ENCODE measurements at places on chromosomes 2 and 18.
A peak's percentile ranks its signal among the peaks of the same experiment; 100 is the strongest.

GRCh38 chr18:55779691-55780585 is 191.9 kb upstream of the TCF4 start:
- peak; percentile 30 for DNase-seq

DNA sequence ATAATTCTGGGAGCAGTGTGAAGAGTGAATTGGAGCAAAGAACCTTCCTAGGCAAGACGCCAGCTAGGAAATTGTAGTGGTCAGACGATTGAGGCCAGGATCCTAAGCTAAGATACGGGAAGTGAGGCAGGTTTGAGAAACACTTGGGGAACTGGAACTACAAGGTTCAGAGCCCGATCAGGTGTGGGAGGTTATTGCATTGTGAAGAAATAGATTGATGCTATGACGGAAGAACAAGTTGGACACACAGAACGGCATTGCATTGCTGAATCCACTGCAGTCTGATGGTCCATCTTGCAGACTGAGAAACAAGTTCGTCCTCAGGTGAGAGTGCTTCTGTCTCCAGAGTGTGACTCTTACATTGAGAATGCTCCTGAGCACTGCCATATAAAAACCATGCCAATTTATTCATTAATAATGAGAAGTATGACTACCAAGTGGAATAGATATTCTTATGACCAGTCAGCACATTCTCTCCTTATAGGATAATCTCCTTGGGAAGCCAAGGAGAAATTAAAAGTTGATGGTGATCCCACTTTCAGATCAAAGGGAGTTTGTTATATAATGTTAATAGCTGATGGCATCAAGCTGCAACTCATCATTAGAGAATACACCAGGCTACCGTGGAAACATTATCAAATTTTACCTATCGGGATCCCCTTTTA is 30.9 kb downstream of the ANTXR1 start:
- no peak for DNase-seq

DNA sequence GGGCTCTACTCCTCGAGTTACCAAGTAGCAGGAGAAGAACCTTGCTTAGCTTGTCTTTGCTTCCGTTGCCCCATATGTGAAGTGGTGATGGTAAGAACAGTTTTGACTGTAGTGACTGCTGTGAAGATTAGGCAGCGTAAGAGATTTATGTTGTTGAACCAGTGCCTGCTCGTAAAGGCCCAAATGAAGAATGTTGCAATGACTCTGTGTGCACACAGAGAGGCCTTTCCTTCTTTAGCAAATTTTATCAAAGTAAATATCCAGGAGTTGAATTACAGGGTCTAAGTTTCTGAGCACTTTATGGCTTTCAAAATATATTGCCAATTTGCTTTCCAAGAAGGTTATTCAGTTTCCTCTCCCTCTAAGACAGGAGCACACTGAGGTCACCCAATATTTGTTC is 14.5 kb downstream of the NTSR2 start:
- DNase-seq: no peak

DNA sequence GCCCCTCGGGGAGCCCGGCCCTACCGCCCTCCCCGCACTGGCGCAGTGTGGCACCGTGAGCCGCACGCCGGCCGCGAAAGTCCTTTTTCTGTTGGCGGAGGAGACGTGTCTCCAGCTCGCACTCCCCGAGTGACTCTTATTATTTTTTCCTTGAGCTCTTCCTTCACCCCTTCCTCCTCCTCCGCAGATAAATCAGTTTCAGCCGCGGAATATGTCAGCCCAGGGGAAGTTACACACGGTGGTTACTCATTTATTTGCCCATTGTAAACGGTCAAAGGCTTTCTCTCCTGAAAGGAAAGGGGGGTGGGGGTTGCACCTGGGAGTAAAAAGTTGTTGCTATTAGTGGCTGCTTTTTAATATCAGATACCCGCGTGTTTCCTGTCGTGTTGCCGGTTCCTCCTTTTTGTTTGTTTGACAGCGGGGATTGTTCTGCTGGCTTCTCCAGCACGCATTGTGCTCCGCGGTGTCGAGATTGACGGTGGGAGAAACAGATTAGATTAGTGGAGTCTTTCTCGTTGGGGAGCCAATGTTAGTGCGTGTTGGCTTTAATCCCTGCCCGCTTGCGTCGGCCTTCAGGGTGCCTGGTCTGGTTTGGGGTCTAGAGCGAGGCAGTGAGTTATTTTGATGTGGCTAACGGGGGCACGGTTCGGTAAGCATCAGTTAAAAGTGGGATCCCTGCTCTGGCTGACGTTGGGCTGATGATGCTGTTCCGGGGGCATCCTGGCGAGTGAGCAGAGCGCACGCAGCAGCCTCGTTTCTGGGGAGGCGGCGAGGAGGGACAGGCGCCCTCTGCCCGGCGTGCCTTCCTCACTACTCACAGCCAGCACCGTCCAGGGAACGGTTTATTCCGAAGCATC is 1.6 kb downstream of the CRIM1 start:
- no peak for DNase-seq

- DNase-seq: no peak
Observed at GRCh38 chr2:126449677-126450076, 206.3 kb upstream of the GYPC start.

DNA sequence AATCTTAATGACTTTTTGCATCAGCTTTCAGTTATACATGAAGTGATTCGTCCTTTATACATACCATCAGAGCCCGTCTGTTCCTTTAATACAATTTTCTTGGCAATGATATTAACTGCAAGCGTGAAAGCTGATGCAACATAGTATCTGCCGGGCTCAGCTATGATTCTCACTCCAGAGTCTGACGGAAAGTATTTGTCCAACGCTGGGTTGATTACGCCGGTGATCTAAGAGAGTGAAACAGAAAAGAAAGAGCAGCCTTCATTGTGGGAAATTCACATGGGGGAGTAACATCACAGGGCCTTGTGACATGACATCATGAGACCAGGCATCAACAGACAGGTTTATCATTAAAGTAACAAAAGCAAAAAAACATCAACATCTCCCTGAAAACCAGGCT is 6.2 kb downstream of the ODC1 start:
- no peak for DNase-seq

DNA sequence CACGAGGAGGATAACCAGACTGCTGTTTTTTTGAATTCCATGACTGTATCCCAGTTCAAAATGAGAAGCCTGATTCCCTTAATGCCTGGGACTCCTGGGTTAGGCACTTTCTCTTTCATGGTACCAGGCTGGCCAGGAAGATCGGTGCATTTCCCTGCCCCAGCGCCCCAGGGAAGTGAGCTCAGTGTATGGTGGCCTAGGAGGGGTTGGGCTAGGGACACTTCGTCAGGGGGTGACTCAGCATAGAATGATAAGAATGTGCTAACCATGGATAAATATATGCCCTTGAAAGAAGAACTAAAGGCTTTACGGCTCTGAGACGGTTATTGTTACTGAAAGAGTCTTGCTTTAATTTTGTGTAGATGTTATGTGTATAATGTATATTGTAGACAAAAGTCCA is 27.5 kb upstream of the FAM237A start:
- DNase-seq: no peak

DNA sequence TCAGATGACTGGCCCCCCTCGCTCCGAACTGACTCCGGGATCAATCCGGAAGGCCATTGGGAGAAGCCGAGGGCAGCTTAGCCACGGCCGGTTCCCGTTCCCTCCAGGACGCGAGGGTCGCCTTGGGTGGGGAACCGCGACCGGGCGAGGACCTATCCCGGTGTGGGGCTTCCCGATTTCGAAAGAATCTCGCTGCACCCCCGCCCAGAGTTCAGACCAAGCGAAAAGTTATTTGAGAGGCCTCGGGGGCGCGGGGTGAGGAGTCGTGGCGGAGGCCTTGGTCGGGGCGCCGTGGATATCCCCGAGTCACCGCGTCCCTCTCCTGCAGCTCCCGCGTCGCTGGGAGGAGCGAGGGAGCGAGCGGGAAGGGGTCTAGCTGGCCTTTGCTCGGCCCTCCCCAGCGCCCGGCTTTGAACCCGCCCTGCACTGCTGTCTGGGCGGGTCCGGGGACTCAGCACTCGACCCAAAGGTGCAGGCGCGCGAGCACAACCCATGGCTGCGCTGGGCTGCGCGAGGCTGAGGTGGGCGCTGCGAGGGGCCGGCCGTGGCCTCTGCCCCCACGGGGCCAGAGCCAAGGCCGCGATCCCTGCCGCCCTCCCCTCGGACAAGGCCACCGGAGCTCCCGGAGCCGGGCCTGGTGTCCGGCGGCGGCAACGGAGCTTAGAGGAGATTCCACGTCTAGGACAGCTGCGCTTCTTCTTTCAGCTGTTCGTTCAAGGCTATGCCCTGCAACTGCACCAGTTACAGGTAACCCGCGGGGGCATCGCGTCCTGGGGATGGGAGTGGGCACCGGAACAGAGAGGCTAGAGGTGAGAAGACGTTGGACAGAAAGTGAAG is at the start of gene CYP27A1:
TSS of gene CYP27A1 (plus strand) at position 457 of the 837 bp plus-strand sequence. CDS start at position 493, 36 bp downstream.
- peak; percentile 43 for DNase-seq

GRCh38 chr2:80303909-80304837 is at the start of gene LRRTM1:
LRRTM1 (minus strand) TSS chr2:80304752; CDS start chr2:80303819, 933 bp downstream.
- DNase-seq: no peak

DNA sequence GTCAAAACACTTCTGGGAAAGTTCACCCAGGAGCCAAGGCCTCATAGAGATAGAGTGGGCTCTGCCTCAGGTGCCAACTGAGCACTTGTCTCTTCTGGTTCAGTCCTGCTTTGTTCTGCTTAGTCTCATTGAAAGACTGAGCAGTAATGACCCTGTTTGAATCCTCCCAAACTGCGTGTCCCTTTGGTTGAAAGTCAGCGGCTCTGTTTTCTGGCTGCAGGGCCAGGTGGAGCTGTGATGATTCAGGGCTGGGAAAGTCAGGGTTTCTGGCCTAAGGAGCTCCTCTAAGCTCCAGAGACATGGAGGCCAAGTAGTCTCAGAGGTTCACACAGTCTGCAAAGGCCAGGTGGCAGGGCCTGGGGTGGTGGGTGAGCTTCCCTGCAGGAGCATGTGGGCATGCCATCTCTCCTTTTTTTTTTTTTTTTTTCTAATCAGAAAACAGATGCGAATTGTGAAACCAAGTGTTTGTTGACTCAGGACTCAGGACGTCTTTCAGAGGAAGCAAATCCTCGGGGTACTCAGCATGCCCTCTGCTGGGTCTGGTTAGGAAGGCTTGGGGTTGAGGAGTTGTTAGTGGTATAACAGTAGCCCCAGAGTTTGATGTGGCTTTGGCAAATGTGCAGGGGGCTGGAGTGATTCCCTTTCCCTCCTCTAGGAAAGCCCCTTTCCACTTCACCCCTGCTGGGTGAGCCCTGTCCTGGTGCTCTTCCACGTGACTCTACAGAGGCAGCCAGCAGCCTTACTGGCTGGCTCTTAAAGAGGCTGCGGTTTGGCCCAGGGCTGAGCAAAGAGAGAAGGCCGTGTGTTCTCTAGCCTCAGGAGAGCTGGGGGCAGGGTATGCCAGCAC is 38.3 kb downstream of the TMEM17 start:
- no peak for DNase-seq

- DNase-seq: no peak
Observed at GRCh38 chr2:59484673-59485072, 1068.8 kb downstream of the BCL11A start.

DNA sequence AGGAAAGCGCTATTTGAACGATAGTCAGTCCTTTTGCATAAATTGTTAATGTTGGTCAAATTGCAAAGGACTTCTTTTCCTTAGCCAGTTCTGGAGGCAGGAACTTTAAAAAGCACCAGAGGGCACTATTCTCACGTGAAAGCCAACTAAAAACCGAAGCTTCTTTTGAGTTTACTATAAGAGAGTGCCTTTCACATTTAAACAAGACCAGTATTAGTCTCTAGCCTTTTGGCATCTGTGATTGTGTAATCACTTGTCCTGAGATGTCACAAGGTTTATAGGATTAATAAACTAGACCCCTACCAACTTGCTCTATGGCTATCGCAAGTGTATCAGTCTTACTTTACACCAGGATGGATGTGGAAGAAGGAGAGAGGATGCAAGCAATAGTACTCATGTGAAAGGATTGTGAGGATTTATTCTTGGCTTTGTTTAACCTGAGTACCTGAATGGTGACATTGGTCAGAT is 14.4 kb upstream of the STAT4 start:
- no peak for DNase-seq

- no peak for DNase-seq
Observed at GRCh38 chr2:239132156-239132709, 268.6 kb downstream of the HDAC4 start.

DNA sequence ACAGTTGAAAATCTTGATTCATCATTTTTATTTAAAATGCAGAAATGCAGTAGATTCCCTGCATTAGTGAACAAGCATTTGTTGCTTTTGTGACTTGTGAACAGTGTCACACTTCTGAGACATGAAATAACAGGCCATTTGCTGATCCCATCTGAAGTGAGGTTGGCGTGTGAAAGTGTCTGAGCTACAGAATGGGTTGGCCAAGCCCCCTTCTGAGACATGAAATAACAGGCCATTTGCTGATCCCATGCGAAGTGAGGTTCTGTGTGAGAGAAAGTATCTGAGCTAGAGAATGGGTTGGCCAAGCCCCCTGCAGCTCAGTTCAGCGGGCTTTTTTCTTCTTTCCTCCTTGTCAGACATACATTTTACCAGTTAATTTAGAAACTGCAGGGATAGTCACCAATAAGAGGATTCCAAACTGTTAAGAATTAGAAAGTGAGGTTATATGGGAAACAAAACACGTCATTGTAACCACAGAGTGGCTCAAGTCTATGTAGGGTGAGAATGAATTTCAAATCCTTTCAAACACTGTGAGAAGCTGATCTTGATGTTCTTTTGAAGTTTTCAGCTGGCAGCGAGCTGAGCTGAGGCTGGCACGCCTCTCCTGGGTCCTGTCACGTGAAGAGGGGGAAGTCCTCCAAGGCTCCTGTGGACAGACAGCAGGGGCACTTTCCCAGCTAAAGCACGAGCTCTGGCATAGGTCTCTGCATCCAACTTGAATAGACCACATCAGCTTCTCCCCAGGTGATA is 339.2 kb upstream of the SALL3 start:
- DNase-seq: no peak

DNA sequence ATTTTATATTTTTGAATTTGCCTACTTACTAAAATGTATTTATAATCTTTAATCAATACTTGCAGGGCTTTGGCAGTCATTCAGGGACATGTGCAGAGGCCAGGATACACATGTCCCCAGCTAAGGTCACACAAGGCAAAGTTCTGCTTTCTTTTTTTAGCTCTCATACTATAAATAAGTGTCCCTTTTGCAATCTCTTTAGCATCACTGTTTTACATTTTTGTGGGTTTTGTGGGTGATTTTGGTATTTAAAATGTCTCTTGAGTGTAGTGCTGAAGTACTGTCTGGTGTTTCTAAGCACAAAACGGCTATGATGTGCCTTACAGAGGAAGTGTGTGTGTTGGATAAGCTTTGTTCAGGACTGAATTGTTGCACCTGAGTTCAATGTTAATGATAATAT is 309.0 kb upstream of the GULP1 start:
- no peak for DNase-seq

DNA sequence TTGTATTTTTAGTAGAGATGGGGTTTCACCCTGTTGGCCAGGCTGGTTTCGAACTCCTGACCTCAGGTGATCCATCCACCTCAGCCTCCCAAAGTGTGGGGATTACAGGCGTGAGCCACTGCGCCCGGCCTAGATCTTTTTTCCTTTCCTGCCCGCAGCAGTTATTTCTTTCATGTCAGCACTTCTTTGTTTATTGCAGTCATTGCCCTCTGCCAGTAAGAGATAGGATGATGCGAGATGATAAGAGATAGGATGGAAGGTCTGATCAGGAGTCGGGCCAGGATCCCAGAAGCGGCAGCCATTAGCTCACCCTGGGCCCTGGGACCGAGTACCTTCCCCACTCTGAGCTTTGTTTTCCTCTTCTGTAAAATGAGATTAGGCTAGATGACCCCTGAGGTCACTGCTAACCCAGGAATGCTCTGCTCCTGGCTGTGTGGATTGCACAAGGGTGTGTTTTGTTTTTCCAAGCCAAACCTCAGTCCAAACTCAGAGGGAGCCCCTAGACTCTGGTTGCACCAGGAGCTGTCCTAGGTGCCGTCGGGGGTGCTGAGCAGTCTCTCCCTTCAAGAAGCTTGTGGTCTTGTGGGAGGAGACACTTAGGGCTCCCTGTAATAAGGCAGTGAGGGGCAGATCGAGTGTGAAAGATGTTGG is 63.3 kb downstream of the LPIN1 start:
- DNase-seq: no peak

Measured in GM12891 (cell line).